ENCODE measurements at places on chromosomes 4 and X.

- DNase-seq = no peak
Measured at GRCh38 chrX:66815227-66815626, 176.3 kb upstream of the EDA2R start.

- DNase-seq = no peak
Measured at GRCh38 chrX:42577936-42578470, 200.0 kb downstream of the PPP1R2C start.

DNA sequence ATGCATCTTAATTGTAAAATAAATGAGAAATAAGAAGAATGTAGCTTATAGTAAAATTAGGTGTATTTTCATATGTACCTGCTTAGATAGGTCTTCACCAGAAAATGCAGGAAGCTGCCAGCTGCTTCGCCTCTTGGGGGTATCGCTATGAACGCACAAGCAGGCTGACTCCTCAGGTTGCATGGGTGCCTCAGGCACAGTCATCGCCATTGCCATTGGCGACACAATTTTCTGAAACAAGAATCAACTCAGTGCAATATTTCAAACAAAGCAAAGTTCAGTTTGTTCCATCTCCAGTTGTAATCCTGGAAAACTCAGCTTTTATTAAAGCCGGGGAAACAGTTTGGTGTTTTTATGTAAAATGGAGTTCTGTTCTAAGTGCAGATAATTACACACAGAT lies 29.7 kb downstream of the STOX2 start:
- no peak for DNase-seq

- no peak for DNase-seq
Measured at GRCh38 chr4:148852092-148852699, 410.0 kb upstream of the NR3C2 start.

GRCh38 chrX:52363247-52363883 lies 5.5 kb upstream of the XAGE2 start:
- no peak for DNase-seq

DNA sequence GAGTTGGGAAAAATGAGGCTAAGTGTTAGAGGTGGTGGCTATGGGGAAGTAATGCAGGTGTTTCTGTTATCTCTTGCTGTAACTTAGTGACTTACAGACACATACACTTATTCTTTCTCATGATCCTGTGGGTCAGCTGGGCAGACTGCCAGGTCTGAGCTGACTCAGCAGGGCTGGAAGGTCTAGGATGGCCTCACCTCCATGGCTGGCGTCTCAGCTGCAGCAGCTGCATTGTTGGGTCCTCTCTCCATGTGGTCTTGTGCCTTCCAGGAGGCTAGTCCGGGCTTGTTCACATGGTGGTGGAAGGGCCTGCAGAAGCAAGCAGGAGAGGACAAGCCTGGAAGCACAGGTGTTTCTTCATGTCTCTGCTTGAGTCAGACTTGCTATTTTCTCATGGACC lies 172.7 kb downstream of the NHS start:
- DNase-seq = no peak

GRCh38 chr4:142203505-142203904 lies 567.1 kb downstream of the IL15 start:
- no peak for DNase-seq

DNA sequence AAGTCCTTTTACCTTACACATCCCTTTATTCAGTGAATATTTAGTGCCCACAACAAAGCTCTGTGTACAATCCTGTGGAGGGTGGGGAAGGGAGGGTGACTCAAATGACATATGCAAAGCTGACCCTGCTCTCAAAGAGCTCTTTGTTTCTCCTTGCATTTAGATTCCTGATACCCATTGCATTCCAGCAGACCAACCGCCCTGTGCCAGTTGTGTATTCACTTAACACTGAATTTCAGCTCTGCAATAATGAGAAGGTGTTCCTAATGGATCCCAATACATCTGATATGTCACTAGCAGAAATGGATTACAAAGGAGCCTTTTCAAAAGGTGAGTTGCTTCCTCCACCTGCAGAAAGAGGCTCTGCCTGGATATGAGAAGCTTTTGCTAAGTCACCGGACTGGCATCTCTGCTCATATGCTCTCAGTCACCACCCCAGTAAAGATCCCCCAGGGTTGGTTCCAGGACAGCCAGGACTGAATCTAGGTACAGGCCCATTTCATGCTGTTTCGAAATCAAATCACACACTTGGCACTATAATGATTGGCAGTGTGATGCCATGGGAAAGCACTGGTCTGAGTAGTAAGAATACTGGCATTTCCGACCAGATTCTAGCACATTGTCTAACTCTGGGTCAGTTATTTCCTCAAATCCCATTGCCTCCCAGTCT lies 17.1 kb upstream of the ANXA3 start:
- DNase-seq = no peak

DNA sequence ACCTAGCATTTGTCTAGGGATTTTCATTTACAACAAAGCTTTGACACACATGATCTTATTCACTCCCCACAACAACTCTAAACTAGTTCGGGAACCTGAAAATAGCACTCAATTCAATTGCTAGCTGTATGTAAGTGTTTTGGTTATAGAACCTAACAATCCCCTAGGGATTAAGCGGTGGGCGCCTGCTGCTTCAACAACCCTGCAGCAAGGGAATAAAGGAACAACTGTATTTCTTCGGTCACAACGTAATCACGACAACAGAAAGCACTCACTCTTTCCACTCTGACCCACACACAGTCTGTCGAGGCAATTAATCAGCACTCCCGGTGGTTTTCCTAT lies 674 bp upstream of the DIAPH2 start:
- DNase-seq = no peak
